Vagina (tissue), 2 donors: ENCODE measurements at places on chromosomes 2 and 18. TPM values are rescaled to one million over a fixed set of nuclear protein-coding genes. Genes with fewer than 3 reads are reported as not detected.

Gene COL6A3
- total RNA-seq: 315 TPM

Gene PSTPIP2
- 9.1 TPM for total RNA-seq

Gene RNF125
- 3.7 TPM for total RNA-seq

Gene ZAP70
- total RNA-seq: 16.7 TPM
